ENCODE measurements at places on chromosomes 5 and 9.

GRCh38 chr5:69315972-69316371 is 16.6 kb downstream of the CCDC125 start:
- no peak for DNase-seq

GRCh38 chr9:133882849-133883755 is 109.0 kb downstream of the VAV2 start:
- DNase-seq: no peak

DNA sequence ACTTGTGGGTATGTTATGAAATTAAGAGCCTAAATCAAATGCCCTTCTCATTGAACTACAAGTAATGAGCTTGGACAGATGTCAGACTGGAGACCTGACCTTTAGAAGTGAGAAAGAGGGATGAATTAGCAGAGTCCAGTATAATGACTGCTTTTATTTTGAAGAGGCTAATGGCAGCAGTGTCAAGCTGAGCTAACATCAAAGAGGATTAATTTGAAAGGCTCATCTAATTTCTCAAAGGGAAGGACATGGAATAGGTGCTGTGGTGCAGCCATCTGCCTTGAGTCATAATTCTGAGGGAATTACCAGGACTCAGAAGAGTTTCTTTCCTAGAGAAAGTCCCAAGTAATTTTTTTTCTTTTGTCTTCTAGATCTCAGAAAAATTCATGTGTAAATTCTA is 57.6 kb downstream of the FAM81B start:
- no peak for DNase-seq

- peak; percentile 27 for DNase-seq
Observed at GRCh38 chr5:76401801-76402250, 1.3 kb upstream of the IQGAP2 start.

- DNase-seq: no peak
Observed at GRCh38 chr5:109170629-109171350, 239.0 kb downstream of the PJA2 start.

- DNase-seq: no peak
Observed at GRCh38 chr9:106992186-106992585, 129.2 kb downstream of the ZNF462 start.

GRCh38 chr9:35658968-35659220 is 802 bp downstream of the CCDC107 start:
- no peak for DNase-seq
